Stimulated activated CD8-positive, alpha-beta memory T cell treated with anti-CD3 and anti-CD28 coated beads, Interleukin-2, amount 100 ng/mL, for 1 hour (primary cell): ENCODE measurements at places on chromosomes 4 and X.

DNA sequence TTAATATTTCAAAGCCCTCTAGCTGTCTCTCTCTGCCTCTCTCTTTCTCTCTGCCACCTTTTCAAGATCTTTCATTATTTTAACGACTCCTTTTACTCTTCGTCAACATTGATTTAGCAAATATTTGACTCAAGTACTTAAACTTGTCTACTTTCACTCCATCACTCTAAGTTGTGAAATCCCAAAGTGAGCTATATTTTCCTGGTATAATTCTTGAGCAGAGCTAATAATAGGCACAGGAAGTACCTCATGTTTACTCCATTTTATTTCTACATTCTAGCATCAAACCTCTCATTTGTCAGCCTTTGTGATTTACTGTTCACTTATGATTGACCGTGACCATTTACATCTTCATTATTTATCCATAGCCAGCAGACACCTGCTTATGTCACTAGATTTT, 482.5 kb downstream of the RPA4 start:
- no peak for DNase-seq

GRCh38 chrX:48695925-48696300, 621 bp upstream of the SUV39H1 start:
- DNase-seq, result no peak

- DNase-seq, result no peak
These were observed 47.0 kb upstream of the DHRSX start for GRCh38 chrX:2547736-2548135.

- no peak for DNase-seq
These were observed 128.1 kb downstream of the COL25A1 start for GRCh38 chr4:109174224-109174953.

GRCh38 chr4:17654701-17655100, 40.3 kb downstream of the MED28 start:
- DNase-seq, result no peak

- DNase-seq, result no peak
These were observed 280.0 kb upstream of the RASGEF1B start for GRCh38 chr4:81751531-81752289.

GRCh38 chrX:133747196-133747595, 238.2 kb downstream of the GPC3 start:
- no peak for DNase-seq

DNA sequence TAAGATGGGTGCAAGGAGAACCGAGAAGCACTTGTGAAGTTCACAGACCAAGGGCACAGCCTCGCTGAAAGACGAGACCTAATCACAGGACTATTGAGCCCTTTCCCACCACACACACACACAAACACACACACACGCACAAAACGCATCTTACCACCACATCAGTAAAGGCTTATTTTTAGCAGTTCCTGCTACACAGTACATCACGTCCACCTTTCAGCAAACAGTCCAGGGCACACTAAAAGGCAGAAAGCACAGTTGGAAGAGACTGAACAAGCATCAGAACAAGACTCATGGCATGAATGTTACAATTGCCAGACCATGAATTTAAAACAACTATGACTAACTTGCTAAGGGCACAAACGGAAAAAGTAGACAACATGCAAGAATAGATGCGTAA, 83.6 kb upstream of the MAPK10 start:
- no peak for DNase-seq

DNA sequence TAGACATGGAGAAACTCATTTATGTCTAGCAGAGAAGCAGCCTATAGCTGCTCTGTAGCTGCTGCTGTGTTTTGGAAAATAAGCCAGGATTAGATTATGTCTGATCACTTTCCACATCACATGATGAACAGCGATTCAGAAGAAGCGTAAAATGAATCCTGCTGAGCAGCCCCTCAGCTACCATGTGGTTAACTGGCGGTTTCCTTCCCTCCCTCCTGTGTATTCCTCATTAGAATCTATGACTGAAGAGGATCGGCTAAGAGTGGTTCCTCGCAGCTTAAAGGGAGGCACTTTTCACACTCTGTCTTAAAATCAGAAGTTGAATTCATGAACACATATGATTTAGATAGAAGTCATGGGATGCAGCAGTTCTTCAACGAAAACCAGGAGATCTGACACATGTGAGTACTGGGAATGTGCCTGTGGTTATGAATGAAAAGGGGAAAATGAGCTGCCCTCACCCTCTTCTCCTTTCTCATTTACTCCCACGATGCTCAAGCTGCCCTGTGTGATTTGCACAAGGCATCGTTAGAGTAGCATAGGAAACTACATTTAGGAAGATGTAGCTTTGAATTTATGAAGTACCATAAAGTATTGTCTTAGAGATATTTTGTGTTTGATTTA, at the start of gene PPEF1:
PPEF1 (plus strand) TSS at position 220 of the 624 bp plus-strand sequence; CDS start at position 356, 136 bp downstream.
- no peak for DNase-seq

DNA sequence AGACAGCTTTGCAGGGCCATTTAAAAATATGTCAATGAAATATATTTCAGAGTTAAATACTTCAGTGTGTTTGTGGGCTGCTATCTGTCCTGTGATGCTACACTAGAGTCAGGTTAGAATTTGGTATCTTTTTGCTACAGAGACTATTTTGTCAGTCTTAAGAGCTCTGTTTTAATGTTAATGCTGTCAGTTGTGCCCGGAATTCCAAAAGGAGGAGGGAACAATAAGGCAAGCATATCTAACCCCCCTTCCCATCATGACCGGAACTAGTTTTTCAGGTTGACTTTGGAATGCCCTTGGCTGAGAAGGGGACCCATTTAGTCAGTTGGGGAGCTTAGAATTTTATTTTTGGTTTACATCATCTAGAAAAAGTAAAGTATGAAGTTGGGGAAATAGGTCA, 34.9 kb upstream of the SLC25A4 start:
- no peak for DNase-seq

- no peak for DNase-seq
These were observed 18.5 kb upstream of the NAT8L start for GRCh38 chr4:2040391-2041238.

GRCh38 chrX:132009350-132009749, 13.8 kb upstream of the STK26 start:
- no peak for DNase-seq

GRCh38 chr4:24422644-24423043, 161.7 kb downstream of the DHX15 start:
- DNase-seq, result no peak

DNA sequence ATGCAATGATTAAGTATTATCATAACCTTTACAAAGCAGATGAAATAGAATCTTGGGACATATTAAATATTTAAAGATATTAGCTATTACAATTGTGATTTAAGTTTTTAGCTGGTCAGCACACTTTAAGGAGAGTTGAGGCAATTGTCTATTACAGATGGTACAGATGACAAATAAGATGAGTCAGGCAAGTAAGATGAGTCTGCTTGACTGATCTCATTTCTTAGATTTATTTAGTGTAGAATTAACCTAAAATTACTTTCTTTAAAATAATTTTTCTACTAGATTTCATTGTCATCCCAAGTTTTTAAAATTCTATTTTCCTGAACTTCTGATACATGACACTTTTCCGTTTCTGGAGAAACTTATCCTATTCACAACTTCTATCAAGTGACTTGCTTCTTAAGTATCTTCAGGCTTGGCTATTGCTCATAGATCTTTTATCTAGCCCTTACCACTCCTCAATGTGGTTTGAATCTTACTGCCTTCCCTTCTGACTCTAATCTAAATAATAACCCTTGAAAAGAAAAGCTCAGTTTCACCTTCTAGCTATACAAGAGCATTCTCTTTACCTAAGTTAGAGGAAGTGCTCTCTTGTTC, 32.9 kb downstream of the CXCL1 start:
- no peak for DNase-seq

- DNase-seq, result no peak
These were observed 6.7 kb downstream of the NRK start for GRCh38 chrX:105829011-105829410.

DNA sequence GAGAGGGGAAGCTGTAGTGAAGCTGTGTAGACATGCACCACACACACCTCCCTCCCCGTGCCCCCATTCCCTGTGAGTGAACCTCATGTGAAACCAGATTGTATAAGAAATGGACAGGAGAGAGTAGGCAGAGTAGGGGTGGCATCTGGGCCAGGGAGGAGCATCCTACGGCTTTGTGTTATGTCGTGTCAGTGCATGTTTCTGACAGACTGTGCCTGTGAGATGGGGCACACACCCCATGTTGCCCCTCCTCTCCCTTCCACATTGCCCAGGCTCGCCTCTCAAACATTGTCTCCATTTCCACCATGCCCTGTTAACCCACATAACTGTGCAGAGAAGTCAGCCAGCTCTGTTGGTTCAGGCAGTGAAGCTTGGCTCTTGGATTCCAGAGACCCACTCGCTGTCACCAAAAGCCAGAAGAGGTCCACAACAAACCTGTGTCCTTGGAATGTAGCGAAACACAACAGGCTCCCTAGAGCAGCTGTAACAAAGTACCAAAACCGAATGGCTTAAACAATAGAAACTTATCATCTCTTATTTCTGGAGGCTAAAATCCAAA, 56.1 kb downstream of the SLC9A6 start:
- no peak for DNase-seq

- DNase-seq, result no peak
These were observed 183.2 kb upstream of the PUDP start for GRCh38 chrX:7330971-7331746.

- DNase-seq, result no peak
These were observed 69.4 kb upstream of the AFAP1 start for GRCh38 chr4:8009097-8009496.

DNA sequence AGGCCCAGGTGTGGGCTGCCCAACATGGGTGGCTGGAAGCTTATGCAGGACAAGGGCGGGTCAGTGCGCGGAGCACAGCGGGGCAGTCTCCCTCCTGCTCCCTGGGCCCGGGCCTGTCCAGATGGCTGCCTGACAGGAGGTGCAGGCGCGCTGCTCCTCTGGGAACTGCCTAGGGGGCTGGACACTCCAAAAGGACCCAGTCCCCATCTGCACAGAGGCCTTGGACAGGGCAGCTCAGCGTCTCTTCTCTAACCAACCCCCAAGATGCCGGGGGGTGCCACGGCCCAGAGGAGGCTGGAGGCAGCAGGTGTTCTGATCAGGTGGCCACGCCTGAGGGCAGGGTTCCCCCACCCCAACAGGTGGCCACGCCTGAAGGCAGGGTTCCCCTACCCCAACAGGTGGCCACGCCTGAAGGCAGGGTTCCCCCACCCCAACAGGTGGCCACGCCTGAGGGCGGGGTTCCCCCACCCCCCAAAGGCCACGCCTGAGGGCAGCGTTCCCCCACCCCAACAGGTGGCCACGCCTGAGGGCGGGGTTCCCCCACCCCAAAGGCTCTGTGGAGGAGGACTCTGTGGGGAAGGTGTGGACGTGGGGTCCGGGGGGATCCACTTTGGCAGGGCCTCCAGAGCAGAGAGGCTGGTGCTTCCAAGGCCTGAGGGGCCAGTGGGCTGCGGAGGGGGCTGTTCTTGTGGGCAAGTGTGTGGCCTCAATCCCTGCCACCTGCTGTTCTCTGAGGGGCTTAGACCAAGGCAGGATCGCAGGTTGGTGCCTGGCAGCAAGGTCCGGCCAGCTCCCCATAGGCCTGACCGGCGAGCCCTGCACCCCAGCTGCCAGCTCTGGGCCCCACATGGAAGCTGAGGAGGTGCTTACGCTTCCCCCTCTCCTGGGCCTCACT, 36.1 kb downstream of the CPLX1 start:
- DNase-seq, result no peak

GRCh38 chr4:18518098-18518497, 496.5 kb upstream of the LCORL start:
- no peak for DNase-seq

DNA sequence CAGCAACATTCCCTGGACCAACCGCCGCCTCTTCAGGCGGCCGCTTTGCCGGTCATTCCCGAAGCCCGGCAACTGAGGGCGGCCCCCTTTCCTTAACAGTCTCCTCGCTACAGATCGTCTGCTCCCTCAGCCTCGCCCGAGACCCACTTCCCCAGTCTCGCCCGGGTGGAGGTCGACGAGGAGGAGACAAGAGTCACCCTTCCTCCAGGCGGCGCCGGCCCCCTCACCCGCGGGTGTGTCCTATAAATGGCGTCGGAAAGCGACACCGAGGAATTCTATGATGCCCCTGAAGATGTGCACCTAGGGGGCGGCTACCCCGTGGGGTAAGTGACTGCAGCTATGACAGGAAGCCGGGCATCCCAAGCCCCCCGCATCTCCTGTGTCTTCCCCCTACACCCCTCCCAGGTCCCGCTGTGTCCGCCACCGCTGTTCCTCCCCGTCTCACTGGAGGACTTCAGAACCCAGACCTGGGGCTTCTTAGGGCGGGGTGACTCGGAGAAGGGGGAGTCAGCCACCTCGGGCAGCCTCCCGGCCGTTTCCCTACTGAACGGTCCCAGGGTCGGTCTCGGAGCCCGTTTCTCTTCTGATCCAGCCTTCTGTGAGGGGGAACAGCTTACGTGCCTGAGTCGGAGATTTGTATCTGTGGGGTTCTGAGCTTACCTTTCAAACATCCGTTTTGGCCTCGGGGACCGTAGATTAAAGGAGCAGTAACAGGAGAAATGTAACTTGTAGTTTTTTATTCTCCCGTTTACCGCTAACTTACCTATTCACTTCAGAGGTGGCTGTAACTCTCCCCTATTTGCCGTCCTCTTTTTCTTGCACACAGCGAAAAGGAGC, 570 bp downstream of the WDR44 start:
- DNase-seq, result peak; percentile 9

- DNase-seq, result no peak
These were observed 387.2 kb downstream of the PCDH7 start for GRCh38 chr4:31107362-31107761.

- DNase-seq, result no peak
These were observed 31.8 kb downstream of the WDR1 start for GRCh38 chr4:10084651-10085358.

GRCh38 chr4:145774473-145774872, 94.5 kb downstream of the C4orf51 start:
- DNase-seq, result no peak

GRCh38 chr4:8666581-8666980, 74.0 kb downstream of the CPZ start:
- DNase-seq, result no peak

DNA sequence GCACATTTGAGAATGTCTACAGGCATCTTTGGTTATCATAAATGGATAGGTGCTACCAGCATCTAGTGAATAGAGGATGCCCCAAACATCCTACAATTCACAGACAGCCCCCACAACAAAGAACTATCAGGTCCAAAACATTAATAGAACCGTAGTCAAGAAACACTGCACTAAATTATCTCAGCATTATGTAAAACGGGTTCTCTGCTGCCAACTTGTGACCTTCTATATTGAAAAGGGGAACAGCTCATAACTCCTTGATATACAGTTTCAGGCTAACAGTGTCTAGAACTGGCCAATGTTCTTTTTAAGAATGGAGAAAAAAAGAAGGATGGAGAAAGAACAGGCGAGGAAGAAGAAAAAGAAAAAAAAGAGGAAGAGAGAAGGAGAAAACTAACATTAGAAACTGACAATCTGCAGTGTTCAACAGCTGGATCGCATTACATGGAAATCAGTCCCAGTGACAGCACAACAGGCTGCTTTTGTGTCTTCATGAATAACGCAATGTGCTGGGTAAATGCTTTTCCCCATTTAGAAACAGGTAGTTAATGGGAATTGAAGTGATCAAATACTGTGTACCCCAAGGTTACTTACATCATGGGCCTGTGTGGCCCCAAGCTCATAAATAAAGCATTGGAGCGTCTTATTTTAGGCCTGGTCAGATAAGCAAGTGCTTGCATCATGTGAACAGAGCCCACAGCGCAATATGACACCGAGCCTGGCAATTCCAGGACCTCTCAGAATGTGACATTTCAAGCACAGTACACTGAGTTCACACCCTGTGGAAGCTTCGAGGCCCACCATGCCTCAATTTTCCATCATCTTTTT, 339.5 kb downstream of the DHX15 start:
- no peak for DNase-seq

- DNase-seq, result no peak
These were observed 130.3 kb downstream of the DIPK2B start for GRCh38 chrX:45070116-45071007.
